ENCODE measurements at places on chromosomes 7 and 10.

- no peak for DNase-seq
Observed at GRCh38 chr10:52066383-52066782, 247.7 kb upstream of the DKK1 start.

DNA sequence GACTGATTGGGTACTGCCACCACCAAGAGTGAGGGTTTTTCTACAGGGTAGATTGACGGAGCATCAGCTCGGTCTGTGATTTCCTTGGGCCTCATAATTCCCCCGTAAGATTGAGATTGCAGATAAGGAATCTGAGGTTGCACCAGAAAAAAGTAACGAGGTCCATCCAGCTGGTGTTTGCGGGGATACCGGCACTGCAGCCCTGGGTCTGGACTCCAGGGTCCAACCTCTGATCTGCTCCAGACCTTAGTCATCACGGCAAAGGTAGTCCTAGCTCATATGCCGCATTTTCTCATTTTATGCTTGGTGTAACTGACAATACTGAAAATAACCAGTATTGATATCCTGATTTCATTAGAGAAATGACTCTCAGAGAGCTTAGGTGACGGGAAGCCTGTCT is 3.9 kb downstream of the CARD11 start:
- no peak for DNase-seq

- DNase-seq: no peak
Observed at GRCh38 chr10:131563411-131563810, 251.9 kb upstream of the TCERG1L start.

- no peak for DNase-seq
Observed at GRCh38 chr7:105296491-105296890, 92.2 kb downstream of the SRPK2 start.

GRCh38 chr7:134469622-134470021 is 10.7 kb upstream of the AKR1B1 start:
- no peak for DNase-seq

DNA sequence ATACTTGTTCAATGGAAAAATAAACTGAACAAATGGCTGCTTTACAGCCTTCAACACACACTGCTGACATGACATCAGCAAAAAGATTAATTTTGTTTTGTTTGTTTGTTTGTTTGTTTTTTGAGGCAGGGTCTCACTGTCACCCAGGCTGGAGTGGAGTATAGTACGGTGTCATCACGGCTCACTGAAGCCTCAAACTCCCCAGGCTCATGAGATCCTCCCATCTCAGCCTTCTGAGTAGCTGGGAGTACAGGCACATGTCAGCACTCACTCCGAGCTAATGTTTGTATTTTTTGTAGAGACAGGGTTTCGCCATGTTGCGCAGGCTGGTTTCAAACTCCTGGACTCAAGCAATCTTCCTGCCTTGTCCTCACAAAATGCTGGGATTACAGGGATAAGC is 10.9 kb downstream of the TARP start:
- no peak for DNase-seq

DNA sequence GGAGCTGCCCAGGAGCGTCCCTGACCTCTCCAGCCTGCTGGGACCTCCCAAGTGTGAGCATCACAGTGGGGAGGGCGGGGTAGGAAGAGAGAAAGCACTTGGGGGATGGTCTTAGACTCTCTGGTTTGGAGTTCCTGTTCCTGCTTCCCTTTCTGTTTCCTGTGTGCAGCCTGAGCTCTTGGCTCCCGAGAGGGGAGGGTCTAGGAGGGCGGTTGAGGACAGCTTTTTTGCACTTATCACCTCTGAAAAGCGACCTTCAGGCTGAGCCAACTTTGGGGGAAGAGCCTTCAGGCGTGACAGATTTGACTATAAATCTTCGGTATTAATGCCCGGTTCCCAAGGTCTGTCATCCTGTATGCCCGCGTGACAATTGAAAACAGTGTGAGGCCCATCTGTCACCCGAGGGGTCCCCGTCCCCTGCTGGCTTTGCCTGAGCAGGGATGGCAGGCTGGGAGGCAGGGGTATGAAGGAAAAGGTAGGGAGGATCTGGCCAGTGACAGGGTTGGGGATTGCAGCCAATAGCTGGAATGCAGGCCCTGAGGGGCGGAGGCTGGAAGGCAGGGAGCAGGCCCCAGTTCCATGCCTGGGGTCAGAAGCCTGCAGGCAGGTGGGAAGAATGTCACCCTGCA is 78.6 kb downstream of the CDH23 start:
- DNase-seq: no peak

GRCh38 chr7:77281780-77282478 is 82.3 kb upstream of the FGL2 start:
- DNase-seq: no peak

DNA sequence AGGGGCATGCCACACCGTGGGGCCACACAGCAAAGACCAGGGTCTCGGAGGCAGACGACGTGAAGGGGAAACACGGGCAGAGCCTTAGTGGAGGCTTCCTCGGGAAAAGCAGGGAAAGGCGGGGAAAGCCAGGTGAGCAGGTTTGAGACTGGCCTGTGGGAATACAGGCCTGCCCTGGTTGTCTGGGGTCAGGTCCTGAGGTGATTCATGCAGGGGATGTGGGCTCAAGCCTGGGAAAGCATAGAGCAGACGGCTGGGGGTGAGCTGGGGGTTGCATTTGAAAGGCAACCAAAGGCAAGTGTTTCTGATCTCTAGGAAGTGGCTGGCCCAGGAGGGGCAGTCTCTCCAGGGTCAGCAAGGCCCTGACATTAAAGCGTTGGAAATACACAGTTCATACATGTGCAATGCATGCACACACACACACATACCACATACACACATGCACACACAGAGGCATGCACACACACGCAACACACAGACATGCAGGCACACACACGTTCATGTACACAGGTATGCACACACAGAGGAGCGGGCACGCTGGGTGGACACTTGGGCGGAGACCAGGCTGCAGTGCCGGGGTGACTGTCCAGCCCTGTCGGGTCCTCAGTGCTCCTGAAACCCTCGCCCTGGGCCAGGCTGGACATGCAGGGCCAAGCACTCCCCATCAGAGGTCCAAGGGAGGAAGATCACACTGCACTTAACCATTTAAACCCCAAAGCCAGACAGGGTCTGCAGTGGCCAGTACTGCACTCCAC is 51.8 kb downstream of the DPYSL4 start:
- DNase-seq: no peak

- DNase-seq: no peak
Observed at GRCh38 chr10:69474742-69475432, 23.6 kb downstream of the TSPAN15 start.

DNA sequence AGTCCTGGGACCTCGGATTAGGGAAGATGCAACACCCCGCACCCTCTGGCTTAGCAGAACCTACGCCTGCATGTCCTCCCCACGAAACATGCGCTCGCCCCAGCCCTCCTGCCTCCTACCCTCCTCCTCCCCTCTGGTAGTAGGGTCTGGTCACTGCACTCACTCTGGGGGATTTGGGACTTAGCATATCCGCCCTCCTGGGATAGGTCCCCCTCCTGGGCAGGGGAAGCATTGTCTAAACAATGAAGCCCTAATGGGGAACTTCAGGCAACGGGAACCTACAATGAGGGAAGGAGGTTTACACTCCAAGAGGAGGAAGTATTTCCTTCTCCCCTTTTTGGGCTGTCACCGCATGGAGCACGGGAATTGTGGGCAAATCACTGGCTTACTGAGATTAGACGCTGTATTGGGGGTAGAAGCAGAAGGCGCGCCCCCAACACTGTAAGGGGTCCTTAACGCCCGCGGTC is 892 bp downstream of the CRHR2 start:
- DNase-seq: no peak

GRCh38 chr7:2093215-2093842 is 139.4 kb downstream of the MAD1L1 start:
- no peak for DNase-seq

DNA sequence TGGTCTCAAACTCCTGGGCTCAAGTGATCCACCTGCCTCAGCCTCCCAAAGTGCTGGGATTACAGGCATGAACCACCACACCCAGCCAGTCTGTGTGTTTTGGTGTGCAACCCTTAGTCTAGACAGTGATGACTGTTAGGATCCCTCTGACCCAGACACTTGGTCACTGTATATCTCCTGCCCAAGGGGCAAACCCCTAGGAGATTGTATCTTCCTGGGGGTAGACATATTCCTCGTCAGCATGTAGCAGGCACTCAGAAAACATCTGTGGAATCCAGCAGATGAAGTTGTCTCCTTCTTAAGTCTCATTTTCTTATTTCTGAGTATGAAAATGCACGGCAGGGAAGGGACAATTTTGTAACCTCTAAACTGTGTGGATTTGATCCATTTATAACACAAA is 292.5 kb downstream of the GFRA1 start:
- DNase-seq: no peak

DNA sequence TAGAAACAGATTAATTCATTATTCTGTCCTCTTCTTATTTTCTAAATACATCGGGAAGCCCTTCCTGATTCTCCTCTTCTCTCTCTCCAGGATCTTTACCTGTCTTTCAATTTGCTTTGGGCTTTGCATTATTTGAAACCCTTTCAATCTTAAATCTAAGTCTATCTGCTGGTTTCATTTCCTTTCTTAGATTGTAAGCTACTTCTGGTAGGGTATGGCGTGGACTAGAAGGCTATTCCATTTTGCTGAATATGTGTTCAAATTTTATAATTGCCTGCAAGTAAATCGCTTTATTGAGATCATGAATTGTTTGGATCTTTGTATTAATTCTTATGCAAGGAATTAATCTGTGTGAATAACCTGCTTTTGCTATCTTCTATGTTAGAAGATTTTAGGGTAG is 11.1 kb downstream of the STAM start:
- DNase-seq: no peak

- DNase-seq: no peak
Observed at GRCh38 chr7:43491984-43492383, 90.9 kb upstream of the STK17A start.

GRCh38 chr7:140714331-140715040 is 18.0 kb downstream of the NDUFB2 start:
- no peak for DNase-seq

DNA sequence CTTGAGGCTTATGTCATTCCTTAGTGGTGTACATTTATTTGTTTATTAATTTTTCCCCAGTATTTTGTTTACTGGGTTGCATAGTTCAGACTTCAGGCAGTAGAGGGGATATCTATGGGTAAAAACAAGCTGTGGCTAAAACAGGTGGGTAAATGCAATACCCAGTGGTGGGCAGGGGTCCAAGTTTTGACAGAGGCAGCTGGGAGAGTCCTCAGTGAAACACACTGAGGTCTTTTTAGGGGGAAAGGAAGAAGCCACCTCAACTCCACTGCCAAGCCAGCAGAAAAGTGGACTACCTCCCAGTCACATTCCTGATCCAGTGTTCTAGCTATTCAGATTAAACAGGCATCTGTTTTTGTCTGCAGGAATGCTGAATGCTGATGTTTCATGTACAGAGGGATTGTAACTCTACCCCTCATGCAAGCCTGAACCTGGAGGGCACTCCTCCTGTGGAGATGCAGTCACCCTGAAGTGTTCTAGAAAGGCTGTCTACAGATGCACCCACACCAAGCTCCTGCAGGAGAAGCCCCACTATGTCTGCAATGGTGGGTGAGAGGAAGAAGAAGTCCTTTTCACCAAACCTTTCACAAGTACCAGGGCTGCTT is 757.8 kb downstream of the INHBA start:
- no peak for DNase-seq

DNA sequence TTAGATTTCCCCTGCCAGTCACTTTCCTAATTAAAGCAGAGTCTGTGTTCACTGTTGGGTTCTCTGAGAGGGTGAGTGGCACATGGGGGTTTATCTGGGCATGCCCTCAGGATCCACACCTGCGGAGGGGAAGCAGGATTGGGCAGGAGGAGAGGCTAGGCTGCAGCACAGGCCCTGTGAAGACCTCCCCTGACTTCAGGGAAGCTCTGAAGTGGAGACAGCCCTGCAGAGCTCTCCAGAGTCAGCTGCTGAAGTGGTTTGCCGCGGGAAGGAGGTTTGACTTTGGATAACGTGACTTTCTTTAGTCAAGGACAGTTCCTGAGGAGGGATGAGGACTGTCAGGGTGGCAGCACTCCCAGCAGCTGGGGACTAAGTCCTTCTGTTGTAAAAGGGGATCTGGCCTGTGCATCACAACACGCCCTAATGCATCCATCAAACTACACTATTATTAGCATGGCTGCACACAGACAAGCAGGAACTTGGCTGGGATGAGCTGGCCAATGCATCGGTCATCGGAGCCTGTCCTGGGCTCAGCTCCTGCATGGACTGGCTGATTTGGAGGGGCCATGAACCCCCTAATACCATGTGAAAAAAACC is 50.9 kb upstream of the LEP start:
- no peak for DNase-seq

DNA sequence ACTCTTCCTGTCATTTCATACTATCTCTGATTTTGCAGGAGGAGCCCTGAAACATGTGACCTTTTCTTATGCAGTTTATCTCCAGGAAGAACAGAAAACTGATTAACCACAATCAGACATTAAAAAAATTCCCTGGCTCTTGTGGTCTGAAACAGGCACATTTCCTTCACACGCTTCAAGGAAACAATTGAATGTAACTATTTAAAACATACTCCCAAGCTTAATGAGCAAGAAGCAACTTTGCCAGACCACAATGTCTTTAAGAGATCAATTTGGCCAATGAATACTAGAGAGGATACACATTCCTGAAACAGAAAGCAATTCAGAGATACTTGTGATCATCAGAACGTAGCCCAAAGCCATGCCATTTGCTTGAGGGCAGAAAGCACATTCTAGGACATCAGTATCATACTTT is 65.8 kb downstream of the PIP4K2A start:
- no peak for DNase-seq

GRCh38 chr10:116671274-116671926 is 50.6 kb downstream of the PNLIPRP2 start:
- DNase-seq: no peak

GRCh38 chr10:33145451-33146188 is 187.6 kb upstream of the ITGB1 start:
- no peak for DNase-seq

- peak; percentile 97 for DNase-seq
Observed at GRCh38 chr7:23181684-23182553, at the start of gene NUP42. Gene NUP42 (plus strand): TSS chr7:23182048. CDS start chr7:23182086, 38 bp downstream.

GRCh38 chr10:86182595-86182994 is 184.0 kb downstream of the GRID1 start:
- DNase-seq: no peak

DNA sequence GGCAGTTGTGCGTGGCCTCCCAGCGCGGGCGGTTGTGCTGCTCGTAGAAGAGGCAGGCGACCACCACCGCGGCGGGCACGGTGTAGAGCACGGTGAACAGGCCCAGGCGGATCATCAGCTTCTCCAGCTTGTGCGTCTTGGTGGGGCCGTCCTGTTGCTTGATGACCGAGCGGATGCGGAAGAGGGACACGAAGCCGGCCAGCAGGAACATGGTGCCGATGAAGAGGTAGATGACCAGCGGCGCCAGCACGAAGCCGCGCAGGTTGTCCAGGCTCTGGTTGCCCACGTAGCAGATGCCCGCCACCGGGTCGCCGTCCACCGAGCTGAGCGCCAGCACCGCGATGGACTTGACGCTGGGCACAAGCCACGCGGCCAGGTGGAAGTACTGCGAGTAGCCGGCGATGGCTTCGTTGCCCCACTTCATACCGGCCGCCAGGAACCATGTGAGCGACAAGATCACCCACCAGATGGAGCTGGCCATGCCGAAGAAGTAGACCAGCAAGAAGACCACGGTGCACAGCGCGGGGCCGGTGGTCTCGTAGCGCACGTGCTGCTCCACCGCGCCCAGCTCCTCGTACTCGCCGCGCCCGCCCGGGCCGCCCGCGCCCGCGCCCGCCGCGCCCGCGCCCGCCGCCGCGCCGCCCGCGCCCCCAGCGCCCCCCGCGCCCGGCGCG is 2.2 kb downstream of the FZD8 start:
- no peak for DNase-seq

GRCh38 chr10:122304054-122304579 is 33.0 kb downstream of the BTBD16 start:
- no peak for DNase-seq

- no peak for DNase-seq
Observed at GRCh38 chr10:22599636-22600228, 114.6 kb downstream of the PIP4K2A start.

GRCh38 chr10:93463723-93464476 is 18.2 kb downstream of the MYOF start:
- no peak for DNase-seq

Measured in NCI-H2081 treated with DMSO at 0.1 percent for 48 hours (cell line).